Subcutaneous preadipocyte (primary cell): ENCODE measurements at places on chromosomes 11 and 22. TPM values are rescaled to one million over a fixed set of nuclear protein-coding genes. Genes with fewer than 3 reads are reported as not detected.

The MOGAT2 gene
- total RNA-seq = not detected in 2 replicates

The CTSC gene
- total RNA-seq = 185 and 197 TPM in 2 replicates

The SYCE3 gene
- total RNA-seq = not detected in 2 replicates

The OR51I1 gene
- total RNA-seq = not detected in 2 replicates
